CD4-positive, alpha-beta T cell (primary cell): ENCODE measurements at places on chromosomes 12 and 14. TPM values are rescaled to one million over a fixed set of nuclear protein-coding genes. Genes with fewer than 3 reads are reported as not detected.

DNA sequence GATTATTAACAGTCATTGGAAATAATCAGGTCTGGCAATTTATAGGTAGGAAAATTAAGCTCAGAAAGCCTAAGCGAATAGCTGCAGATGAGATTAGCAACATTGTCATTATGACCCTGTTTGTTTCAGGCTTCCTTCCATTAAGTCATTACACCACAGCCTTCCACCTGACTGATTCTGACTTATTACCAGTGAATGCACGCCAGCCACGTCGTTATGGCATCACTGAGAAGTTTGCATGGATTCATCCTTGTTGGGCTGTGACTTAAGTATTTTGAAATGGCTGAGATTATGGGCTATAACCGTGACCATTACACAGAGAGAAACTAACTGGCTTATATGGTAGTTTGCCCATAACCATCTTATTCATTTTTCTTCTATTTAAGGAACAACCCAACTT lies 18.6 kb downstream of the RASSF8 start:
- no peak overlapping the region for H3K4me3 ChIP-seq
- DNase-seq, result no peak
- H3K36me3 ChIP-seq, result no peaks in the 10 kb centered on the region

- DNase-seq, result no peak
- no peak overlapping the region for H3K27ac ChIP-seq
- no peak overlapping the region for H3K4me3 ChIP-seq
- H3K4me1 ChIP-seq, result peaks cover 4% of the 10 kb centered on the region
- peaks cover 2% of the 10 kb centered on the region for H3K36me3 ChIP-seq
These were observed 10.6 kb upstream of the PHLDA1 start for GRCh38 chr12:76042147-76042546.

DNA sequence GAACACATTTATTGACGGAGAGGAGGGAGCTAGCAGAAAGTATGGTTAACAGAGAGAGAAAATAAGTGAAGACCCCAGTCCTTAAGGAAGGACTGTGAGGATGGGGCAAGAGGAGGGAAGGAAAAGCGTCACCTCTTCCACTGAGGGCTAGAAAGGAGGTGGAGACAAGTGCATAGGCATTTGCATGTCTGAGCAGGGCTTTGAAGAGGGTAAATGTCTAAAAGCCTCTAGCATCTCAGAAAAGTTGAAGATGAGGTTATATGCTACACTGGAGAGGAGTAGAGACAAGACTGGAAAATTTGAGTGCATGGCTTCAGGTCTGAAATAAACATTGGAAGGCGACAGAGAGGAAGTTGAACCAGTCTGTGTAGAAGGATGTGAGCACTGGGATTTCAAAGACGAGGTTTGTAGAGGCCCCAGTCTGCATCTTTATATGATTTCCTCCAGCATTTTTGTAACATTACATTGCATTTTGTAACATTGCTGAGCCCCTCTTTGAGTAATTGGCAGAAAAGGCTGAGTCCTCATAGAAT lies 98.5 kb upstream of the IFNG-AS1 start:
- H3K27me3 ChIP-seq, result no peaks in the 10 kb centered on the region
- H3K27ac ChIP-seq, result no peak overlapping the region
- no peak for DNase-seq
- H3K4me1 ChIP-seq, result no peaks in the 10 kb centered on the region
- H3K4me3 ChIP-seq, result no peak overlapping the region

The SPTLC2 gene
- total RNA-seq, result 13.0 TPM

The DAD1 gene
- total RNA-seq, result 41.8 TPM

DNA sequence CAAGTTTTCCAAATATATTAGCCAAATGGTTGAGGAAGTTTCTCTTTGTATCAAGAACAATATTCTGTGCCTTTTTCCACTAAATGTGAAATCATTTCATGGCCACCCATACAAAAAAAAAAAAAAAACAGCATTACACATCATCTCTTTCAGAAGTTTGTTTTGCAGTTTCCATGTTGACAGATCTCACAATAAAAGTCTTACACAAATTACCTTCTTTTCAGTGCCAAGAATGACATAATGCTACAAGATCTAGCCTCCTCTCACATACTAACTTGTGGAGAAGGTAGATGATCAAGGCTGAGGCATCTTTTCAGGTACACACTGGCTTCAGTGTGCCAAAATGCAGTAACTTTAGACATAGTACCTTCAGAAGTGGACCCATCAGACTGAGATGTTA lies 35.3 kb downstream of the PRKD1 start:
- no peaks in the 10 kb centered on the region for H3K36me3 ChIP-seq
- H3K4me1 ChIP-seq, result no peaks in the 10 kb centered on the region
- no peak overlapping the region for H3K4me3 ChIP-seq

GRCh38 chr14:23433457-23433856 lies 2.0 kb downstream of the MYH7 start:
- no peak for DNase-seq
- no peaks in the 10 kb centered on the region for H3K27me3 ChIP-seq
- H3K4me3 ChIP-seq, result no peak overlapping the region
- H3K27ac ChIP-seq, result no peak overlapping the region

The SYNE3 gene
- total RNA-seq, result 31.4 TPM

The DLK1 gene
- total RNA-seq, result not detected

DNA sequence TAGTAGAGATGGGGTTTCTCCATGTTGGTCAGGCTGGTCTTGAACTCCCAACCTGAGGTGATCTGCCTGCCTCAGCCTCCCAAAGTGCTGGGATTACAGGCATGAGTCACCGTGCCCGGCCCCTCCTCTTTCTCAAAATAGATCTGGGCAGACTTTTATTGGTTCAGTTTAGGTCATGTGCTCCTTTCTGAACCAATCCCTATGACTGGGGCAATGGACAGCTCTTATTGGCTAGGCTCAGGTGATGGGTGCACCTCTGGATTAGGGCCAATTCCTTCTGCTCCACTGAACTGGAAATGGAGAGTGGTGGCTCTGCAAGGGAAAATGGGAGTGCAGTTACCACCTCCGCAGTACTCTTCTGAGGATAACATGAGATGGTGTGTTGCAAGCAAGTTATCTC lies 6.2 kb upstream of the ATP6V0A2 start:
- DNase-seq, result no peak
- no peaks in the 10 kb centered on the region for H3K27me3 ChIP-seq
- no peaks in the 10 kb centered on the region for H3K36me3 ChIP-seq
- no peak overlapping the region for H3K27ac ChIP-seq
- H3K4me1 ChIP-seq, result no peaks in the 10 kb centered on the region

The GOLGA5 gene
- total RNA-seq, result 5.2 TPM

DNA sequence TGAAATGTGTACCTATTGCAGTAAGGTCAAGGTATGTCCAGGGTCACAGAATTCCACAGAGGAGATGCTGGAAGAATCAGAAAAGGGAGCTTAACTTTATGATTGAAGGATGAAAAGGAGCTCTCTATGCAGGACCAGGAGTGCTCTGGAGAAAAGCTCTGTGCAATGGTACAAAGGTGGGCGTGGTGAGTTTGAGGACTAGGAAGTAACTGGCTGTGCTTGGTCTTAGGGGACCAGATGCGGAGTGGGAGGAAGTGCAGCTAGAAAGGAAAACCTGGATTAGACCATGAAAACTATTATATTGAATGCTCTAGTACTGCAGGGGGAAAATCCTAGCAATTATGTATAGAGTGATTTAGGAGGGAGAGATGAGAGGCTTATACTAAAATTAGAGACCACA lies 56.8 kb downstream of the BTG1 start:
- no peaks in the 10 kb centered on the region for H3K27me3 ChIP-seq
- H3K27ac ChIP-seq, result no peak overlapping the region
- H3K36me3 ChIP-seq, result no peaks in the 10 kb centered on the region
- H3K4me3 ChIP-seq, result no peak overlapping the region

- DNase-seq, result no peak
- no peaks in the 10 kb centered on the region for H3K4me1 ChIP-seq
- H3K4me3 ChIP-seq, result no peak overlapping the region
- no peak overlapping the region for H3K27ac ChIP-seq
- H3K27me3 ChIP-seq, result no peaks in the 10 kb centered on the region
These were observed 59.5 kb downstream of the BCAT1 start for GRCh38 chr12:24889411-24889810.

DNA sequence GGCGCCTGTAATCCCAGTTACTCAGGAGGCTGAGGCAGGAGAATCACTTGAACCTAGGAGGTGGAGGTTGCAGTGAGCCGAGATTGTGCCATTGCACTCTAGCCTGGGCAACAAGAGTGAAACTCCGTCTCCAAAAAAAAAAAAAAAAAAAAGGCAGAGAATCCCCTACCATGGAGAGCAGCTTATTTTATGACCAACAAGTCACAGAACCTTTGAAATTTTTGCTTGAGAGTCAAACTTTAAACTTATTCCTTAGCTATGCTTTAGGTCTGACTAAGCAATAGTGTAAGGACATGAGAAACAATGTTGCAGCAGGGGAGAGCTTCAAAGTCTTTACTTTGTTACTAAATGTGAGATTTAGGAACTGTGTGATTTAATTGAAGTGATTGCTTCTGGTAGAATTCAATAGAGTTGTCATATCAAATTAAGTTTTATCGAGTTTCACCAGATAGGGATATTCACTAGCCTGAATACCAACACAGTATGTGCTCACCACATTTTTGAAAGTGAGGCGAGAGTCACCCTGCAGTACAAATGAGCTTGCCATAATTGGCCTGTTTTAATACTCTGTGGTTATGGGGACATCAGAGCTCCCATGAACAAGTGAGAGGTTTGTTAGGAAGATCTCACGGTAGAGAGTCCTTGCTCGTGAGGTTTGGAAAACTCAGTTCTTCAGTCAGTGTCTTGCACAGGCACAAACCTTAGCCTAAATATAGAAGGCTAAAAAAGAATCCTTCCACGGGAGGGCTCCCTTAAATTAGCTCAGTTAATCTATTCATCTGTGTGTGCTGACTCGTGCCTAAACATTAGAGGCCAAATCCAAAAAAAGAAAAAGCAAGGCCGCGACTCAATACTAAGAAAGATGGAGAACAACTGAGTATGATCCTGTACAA lies 108.6 kb downstream of the SAMD4A start:
- H3K4me3 ChIP-seq, result no peak overlapping the region
- no peak for DNase-seq
- no peaks in the 10 kb centered on the region for H3K36me3 ChIP-seq
- no peak overlapping the region for H3K27ac ChIP-seq
- no peaks in the 10 kb centered on the region for H3K27me3 ChIP-seq

DNA sequence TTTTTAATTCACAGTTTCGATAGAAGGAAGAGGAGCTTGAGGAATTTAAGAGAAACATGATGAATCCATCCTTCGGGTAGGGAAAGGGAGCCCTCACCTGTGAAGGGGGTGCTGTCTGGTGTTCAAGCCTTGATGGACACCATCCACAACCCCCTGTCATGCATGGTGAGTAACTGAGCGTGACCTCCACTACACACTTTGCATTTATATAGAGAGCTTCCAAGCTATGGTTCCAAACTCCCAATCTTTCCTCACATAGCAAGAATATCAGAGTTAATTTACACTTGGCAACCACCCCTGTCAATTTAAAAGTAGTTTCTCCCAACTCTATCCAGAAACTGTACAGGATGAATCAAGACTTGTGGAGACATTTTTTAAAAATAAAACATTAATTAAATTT lies 13.1 kb upstream of the NID2 start:
- H3K4me3 ChIP-seq, result no peak overlapping the region
- H3K4me1 ChIP-seq, result no peaks in the 10 kb centered on the region
- H3K27ac ChIP-seq, result no peak overlapping the region
- H3K27me3 ChIP-seq, result no peaks in the 10 kb centered on the region
- no peak for DNase-seq

GRCh38 chr14:99809859-99810558 lies 16.8 kb downstream of the EML1 start:
- H3K27me3 ChIP-seq, result peaks cover 4% of the 10 kb centered on the region
- DNase-seq, result no peak
- no peak overlapping the region for H3K4me3 ChIP-seq
- no peaks in the 10 kb centered on the region for H3K36me3 ChIP-seq
- no peak overlapping the region for H3K27ac ChIP-seq

GRCh38 chr14:21023174-21023573 lies 1.7 kb downstream of the NDRG2 start:
- no peak for DNase-seq
- H3K27me3 ChIP-seq, result no peaks in the 10 kb centered on the region
- no peak overlapping the region for H3K27ac ChIP-seq
- peaks cover 28% of the 10 kb centered on the region for H3K4me1 ChIP-seq
- no peak overlapping the region for H3K4me3 ChIP-seq

The JPH4 gene
- not detected for total RNA-seq

DNA sequence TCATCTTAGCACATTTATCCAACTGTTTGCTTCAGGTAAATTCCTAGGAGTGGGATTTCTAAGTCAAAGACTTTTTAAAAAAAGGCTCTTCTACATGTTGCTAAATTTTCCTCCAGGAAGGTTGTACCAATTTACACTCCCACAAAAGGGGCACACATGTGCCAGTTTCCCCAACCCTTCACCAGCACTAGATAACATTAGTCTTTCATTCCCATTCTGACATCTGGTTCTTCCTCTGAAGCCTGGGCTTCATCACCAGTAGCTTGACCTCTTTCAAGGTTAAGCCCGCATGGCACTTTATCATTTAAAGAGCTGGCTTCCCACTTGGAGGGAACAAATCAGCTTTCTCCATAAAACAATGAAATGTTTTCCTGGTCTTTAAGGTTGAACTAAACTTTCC lies 168.4 kb downstream of the MYRFL start:
- no peak for DNase-seq
- no peak overlapping the region for H3K4me3 ChIP-seq
- H3K27ac ChIP-seq, result no peak overlapping the region
- no peaks in the 10 kb centered on the region for H3K36me3 ChIP-seq
- peaks cover 3% of the 10 kb centered on the region for H3K27me3 ChIP-seq
- no peaks in the 10 kb centered on the region for H3K4me1 ChIP-seq

- no peak for DNase-seq
- peak overlapping the region; percentile 87 for H3K4me3 ChIP-seq
- H3K36me3 ChIP-seq, result peaks cover 18% of the 10 kb centered on the region
- no peak overlapping the region for H3K27ac ChIP-seq
These were observed 701 bp downstream of the SPRING1 start for GRCh38 chr12:116736962-116737773.

- no peaks in the 10 kb centered on the region for H3K36me3 ChIP-seq
- H3K27ac ChIP-seq, result no peak overlapping the region
- peaks cover 18% of the 10 kb centered on the region for H3K4me1 ChIP-seq
- peak overlapping the region; percentile 51 for H3K4me3 ChIP-seq
- no peak for DNase-seq
These were observed 200.9 kb upstream of the CAND1 start for GRCh38 chr12:67068204-67068731.

DNA sequence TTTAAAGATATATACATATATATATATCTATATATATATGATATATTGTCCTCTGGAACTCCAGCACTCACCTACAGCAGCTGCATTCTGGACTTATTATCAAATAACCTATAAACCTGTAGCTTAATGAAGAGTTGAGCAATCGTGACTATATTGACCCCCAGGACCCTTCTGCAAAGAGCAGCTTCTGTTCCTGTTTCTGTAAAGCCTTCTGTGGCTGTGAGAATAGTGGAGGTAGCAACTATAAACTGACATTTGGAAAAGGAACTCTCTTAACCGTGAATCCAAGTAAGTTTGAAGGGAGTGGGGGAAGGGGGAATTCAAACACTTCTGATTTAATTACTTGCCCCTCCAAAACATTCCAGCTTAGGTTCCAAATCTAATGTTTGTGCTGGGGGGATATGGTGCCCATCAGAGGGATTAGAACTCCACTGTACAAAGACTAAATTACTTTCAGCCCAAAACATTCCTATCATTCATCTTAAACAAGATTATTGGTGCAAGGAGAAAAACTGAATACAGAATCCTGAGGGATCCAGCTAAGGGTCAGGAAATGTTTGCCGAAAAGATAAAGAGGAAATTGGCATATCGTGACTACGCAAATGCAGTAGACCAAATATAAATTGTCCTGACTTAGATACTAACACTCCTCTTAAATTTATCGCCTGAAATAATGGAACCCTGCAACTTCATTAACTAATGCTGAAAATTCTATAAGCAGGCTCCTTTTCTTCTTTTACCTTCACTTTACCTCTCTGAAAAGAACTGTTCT lies 106.1 kb downstream of the DAD1 start:
- no peak for DNase-seq
- no peak overlapping the region for H3K27ac ChIP-seq
- H3K4me1 ChIP-seq, result no peaks in the 10 kb centered on the region
- peak overlapping the region; percentile 55 for H3K4me3 ChIP-seq

The PLXNC1 gene
- 5.2 TPM for total RNA-seq

The EXD2 gene
- total RNA-seq, result 7.0 TPM
